Small intestine (tissue), 16 donors: ENCODE measurements at places on chromosomes 1 and 21. TPM values are rescaled to one million over a fixed set of nuclear protein-coding genes. Genes with fewer than 3 reads are reported as not detected.

Gene HORMAD1
- polyA plus RNA-seq = 0.07 TPM

Gene DNAJC28
- 2.5 TPM for polyA plus RNA-seq

Gene TDRD10
- polyA plus RNA-seq = 1.6 TPM

GRCh38 chr1:43832998-43833397 is 100.6 kb upstream of the ARTN start:
- DNase-seq = no peak

- DNase-seq = peak; percentile 85
Measured at GRCh38 chr1:157993147-157993917, at the start of gene KIRREL1. Gene KIRREL1, plus strand, starts transcription at chr1:157993645. Its CDS starts 32 bp downstream, at chr1:157993677.

DNA sequence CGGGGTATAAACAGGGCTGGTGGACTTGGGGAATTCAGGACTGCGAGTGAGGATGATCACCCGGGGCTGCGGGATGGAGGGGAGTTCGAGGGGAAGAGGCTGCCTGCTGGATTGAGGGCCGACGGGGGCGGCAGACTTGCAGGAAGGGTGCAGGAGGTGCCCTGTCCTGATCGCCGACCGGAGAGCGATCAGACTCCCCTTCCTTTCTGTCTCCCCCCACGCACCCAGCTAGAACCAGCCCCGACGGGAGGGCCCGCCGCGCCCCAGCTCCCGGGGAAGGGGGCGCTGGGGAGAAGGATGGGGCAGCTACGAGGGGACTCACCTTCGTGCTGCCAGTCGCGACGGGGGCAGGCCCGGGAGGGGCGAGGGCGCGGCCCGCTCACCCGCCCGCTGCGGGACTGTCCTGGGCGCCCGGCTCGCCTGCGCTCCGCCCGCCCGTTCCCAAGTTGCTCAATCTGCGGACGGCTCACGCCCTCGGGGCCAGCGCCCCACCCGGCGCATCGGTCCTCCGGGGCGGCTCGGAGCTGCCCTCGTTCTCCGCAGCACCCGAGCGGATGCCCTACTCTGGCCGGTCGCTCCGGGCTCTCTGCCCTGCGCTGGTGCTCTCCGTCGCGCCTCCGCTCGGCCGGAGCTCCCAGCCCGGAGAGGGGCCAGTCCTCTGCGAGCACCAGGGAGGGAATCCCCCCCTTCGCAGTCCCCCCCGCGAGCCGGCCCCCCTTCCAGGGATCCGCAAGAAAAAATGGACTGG is at the start of gene RSPO1:
RSPO1 (minus strand) TSS at position 649 of the 748 bp plus-strand sequence. CDS start 5,231 bp downstream, outside the sequence.
- DNase-seq = peak; percentile 10

- DNase-seq = no peak
Measured at GRCh38 chr1:174911606-174912005, 88.1 kb upstream of the CACYBP start.

DNA sequence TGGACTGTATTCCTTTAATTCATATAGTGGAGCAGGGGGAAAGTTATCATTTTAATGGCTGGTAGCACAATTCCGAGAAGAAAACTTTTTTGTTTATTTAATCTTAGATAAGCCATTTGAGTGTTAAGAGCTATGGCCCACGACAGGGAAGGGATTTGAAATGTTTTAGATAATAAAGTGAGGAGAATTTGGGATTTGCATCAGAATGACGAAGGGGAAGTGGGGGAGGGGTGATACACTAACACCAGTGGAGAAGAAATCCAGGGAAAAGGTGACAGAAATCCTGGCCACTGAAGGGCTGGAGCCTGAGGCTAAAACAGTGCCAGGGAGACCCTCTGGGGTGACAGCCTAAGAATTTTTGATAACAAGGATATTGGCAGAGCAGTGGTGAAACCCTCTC is 21.0 kb downstream of the LEPR start:
- no peak for DNase-seq

- DNase-seq = no peak
Measured at GRCh38 chr1:72521659-72522058, 239.3 kb upstream of the NEGR1 start.

GRCh38 chr21:31220575-31220974 is 123.5 kb downstream of the TIAM1 start:
- DNase-seq = no peak

- no peak for DNase-seq
Measured at GRCh38 chr1:10117865-10118264, 85.1 kb downstream of the UBE4B start.

DNA sequence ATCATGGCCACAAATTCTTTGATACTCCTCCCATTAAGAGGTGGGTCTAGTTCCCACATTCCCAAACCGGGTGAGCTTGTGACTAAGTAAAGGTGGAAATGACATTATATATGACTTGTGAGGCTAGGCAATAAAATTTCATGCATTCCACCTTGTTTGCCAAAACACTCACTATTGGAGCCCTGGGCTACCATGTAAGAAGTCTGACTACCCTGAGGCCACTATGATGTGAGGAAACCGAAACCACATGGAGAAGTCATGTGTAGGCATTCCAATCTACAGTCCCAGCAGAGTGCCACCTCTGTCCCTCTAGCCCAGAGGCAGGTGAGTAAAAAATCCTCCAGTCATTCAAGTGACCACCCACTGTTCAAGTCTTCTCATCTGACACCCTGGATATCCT is 17.9 kb upstream of the SMG7 start:
- DNase-seq = no peak

DNA sequence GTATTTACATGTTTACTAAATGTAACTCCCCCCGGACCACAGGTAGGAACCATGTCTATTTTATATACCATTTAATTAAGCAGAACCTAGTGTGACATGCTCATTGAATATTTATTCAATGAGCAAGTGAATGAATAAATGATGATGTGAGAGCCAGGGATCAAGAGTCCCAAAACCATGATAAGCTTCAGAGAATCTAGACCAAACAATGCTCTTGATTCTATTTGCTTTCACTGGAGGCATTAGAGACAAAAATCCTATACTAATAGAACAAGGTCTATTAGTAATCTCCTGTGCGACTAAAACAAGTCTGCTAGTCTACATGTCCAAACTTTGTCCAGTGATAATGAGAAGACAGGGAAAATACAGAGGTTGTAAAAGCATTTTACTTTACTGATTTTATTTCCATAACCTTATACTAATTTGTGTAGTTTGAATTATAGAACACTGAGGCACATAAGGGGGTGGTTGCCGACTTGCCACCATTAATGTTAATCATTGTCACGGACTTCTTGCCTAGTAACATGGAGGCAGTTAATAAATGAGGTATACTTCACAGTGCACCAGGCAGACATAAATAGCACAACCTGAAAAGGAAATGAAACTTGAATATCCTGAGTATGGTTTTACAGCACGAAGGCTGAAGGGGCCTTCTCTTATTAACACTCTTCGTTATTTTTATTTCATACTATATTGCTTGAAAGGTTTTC is 69.8 kb downstream of the TBX15 start:
- no peak for DNase-seq

GRCh38 chr1:85815906-85816305 is 107.7 kb upstream of the ZNHIT6 start:
- no peak for DNase-seq

DNA sequence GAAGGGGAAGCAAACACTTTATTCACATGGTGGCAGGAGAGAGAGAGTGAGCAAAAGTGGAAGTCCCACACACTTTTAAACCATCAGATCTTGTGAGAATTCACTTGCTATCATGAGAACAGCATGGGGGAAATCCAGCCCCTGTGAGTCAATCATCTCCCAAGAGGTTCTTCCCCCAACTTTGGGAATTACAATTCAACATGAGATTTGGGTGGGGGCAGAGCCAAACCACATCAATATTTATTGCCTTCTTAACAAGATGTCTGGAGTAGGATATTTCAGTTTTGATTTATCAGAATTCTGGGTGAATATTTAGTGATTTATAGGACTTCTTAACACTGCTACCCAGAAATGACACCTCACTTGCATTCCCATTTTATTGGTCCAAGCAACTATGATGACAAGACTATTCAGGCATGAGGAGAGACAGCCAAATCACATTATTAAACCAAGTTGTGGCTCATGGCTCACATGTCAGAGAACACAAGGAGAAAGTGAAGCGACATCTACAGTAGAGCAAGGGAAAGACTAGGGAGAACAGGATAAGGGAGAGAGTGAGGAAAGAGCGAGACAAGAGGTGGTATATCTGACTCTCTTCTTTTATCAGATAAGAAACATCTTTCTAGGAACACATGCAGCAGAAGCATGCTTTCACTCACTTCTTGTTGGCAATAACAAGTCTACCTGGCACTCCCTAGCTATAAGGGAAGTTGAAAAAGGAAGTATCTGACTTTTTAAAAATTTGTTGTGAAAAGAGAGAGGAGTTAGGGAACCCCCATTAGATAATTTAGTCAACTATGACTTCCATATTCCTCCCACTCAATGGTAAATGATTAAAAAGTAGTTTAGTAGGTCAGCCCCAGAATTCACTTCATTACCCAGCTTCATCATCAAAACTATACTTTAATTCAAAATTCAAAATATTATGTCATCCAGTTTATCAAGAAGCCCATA is 36.6 kb upstream of the PTPRC start:
- DNase-seq = no peak
